ENCODE measurements at places on chromosomes 4 and X.
A peak's percentile ranks its signal among the peaks of the same experiment; 100 is the strongest.

- peak; percentile 53 for DNase-seq
These were observed 55.0 kb downstream of the FAM53A start for GRCh38 chr4:1628892-1629698.

GRCh38 chr4:10051517-10052135, 30.3 kb upstream of the SLC2A9 start:
- no peak for DNase-seq

GRCh38 chrX:131054906-131055305, 3.2 kb upstream of the ARHGAP36 start:
- no peak for DNase-seq

DNA sequence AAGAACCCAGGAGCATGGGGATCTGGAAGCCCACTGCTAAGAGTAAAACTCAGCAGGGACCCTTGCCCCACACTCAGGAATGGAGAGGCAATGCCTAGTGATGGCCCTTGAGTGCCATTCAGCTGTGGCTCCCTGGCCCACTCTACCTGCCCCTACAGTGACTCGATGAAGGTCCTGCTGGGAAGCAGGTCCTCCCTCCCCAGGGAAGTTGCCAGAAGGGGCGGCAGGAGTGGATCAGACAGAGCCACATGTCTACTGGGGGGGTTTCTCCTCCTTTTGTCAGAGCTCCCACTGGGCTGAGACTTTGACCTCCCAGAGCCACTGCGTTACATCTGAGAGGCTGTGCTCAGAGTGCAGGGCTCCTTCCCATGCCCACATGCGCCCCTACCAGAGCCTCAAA, 1.2 kb downstream of the SLC10A3 start:
- no peak for DNase-seq

- no peak for DNase-seq
These were observed 1.2 kb upstream of the IDS start for GRCh38 chrX:149506349-149506748.

- no peak for DNase-seq
These were observed 13.4 kb upstream of the TNIP3 start for GRCh38 chr4:121177246-121178137.

DNA sequence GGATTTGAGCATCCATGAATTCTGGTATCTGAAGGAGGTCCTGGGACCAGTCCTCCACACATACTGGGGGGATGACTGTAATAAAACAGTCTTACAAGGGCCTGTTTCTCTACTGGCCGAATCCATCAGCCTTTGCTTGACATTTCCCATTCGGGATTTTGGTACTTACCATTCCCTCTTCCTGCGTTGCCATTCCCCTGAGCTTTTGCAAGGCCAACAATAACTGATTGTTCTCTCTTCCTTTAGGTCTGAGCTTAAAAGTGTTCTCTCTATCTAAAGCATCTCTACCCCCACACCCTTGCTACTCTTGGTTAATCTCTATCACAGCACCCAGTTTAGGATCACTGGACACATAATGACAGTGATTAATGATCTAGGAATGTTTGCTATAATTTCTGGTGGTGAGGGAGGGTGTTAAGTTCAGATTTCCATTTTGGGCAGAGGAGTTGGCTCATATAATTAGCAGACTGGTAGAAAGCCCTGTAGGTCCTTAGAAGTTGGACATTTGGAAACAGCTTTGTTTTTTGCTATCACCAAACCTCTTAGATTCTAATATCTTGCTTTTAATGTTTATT, 29.4 kb downstream of the TMA16 start:
- DNase-seq = no peak

GRCh38 chrX:46637938-46638337, 64.4 kb downstream of the CHST7 start:
- DNase-seq = peak; percentile 66

GRCh38 chr4:145956288-145956890, 17.8 kb upstream of the ZNF827 start:
- peak; percentile 42 for DNase-seq

DNA sequence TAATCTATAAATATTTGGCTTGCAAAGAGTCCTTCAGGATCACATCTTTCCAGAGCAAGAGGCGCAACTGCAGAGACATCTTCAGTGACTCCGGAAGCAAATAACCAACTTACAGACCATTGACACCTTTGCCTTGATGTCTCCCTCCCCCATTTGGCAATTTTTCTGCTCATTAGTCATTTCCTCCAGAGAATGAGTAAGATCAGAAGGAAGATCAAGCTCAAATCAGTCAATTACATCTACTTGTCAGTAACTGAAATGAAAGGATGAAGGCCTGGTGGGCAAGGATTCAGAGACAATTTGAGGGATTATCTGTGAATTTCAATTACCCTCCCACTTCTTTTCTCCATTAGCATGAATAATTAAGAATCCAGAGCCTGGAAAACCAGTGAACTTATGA, 665.6 kb upstream of the CPEB2 start:
- peak; percentile 32 for DNase-seq

GRCh38 chrX:151391722-151392121, 5.3 kb upstream of the VMA21 start:
- no peak for DNase-seq

DNA sequence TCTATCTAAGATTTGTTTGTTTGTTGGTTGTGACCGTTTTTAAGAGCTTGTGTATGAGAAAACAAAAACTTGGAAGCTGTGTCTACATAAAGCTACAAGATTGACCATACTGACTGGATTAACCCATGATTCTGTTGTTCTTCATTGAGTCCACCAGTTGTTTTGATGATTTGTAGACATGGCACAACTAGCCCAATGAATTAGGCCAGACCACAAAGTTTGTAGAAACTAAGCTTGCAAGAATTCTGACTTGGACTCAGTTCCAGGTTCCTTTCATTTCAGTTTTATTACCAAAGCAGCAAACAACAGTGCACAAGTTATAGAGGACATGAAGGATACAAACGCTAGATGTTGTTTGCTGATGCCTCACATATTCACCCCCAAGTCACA, 119.3 kb downstream of the RASGEF1B start:
- DNase-seq = no peak

DNA sequence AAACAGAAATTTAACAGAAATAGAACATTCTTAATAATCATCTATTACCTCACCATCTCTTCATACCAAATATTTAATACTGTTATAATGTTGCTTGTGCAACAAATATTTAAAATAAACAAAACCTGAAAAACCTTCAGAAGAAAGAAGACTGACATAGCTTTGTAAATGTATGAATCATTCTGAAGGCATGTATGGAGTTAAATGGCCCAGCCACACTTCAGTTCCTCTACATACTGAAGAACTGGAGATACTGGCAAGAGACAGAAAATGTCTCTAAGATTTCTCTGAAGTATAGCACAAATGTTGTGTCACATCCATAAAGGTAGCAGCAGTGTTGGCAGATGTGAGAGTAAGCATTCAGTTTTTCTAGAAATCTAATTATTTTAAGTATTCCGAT, 275.3 kb upstream of the FGF13 start:
- DNase-seq = no peak

- no peak for DNase-seq
These were observed 43.1 kb downstream of the PPA2 start for GRCh38 chr4:105430811-105431210.

DNA sequence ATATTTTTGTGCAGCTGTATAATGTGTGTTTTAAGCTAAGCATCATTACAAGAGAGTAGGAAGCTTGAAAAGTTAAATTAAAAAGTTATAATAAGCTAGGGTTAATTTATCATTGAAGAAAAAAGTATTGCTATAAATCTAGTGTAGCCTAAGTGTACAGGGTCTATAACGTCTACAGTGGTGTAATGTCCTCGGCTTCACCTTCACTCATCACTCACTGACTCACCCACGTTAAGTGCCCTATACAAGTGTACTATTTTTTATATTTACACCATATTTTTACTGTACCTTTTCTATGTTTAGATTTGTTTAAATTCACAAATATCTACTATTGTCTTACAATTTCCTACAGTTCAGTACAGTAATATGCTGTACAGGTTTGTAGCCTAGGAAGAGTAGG, 23.5 kb downstream of the ARAP2 start:
- no peak for DNase-seq
